ENCODE measurements at places on chromosomes 16 and 17.
A peak's percentile ranks its signal among the peaks of the same experiment; 100 is the strongest.

- DNase-seq, result no peak
Observed at GRCh38 chr17:65518256-65518655, 43.2 kb downstream of the AXIN2 start.

- DNase-seq, result no peak
Observed at GRCh38 chr17:29948448-29949215, 7.2 kb downstream of the EFCAB5 start.

GRCh38 chr17:36657763-36658490 is 56.5 kb downstream of the MRM1 start:
- DNase-seq, result peak; percentile 76

DNA sequence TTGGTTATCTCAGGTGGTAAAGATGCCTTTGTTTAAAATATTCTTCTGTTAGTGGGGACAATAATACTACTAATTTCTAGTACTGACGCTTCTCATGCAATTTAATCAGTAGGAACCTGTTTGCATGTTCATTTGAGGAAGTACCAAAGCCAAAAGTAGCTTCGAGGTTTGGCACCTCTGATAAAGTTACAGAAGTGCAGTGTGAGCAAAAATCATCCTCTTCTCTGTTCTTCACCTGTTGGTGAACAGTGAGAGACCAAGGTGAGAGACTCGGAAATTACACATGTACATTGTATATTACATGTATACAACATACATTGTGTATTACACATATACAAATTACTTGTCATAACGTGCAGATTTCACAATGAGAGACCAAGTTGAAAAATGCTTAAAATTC is 404.6 kb downstream of the MAF start:
- no peak for DNase-seq

DNA sequence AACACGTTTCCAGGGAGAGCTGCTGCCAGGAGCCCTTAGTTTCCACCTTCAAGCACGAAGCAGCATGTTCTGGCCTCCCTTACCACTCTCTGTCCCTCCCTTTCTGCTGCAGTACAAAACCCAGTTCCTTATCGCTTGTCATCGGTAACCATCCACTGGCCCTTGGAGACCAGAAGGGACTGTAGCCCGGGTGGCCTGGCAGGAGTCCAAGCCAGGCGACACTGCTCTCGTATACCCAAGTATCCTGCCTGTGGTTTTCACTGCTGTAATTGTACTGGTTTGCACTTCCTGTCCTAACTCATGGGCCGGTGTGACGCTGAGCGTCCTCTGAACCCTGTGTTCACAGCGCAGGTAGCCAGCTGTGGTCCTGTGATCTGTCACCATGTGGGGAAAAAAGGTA is 81.1 kb downstream of the MAF start:
- DNase-seq, result no peak

DNA sequence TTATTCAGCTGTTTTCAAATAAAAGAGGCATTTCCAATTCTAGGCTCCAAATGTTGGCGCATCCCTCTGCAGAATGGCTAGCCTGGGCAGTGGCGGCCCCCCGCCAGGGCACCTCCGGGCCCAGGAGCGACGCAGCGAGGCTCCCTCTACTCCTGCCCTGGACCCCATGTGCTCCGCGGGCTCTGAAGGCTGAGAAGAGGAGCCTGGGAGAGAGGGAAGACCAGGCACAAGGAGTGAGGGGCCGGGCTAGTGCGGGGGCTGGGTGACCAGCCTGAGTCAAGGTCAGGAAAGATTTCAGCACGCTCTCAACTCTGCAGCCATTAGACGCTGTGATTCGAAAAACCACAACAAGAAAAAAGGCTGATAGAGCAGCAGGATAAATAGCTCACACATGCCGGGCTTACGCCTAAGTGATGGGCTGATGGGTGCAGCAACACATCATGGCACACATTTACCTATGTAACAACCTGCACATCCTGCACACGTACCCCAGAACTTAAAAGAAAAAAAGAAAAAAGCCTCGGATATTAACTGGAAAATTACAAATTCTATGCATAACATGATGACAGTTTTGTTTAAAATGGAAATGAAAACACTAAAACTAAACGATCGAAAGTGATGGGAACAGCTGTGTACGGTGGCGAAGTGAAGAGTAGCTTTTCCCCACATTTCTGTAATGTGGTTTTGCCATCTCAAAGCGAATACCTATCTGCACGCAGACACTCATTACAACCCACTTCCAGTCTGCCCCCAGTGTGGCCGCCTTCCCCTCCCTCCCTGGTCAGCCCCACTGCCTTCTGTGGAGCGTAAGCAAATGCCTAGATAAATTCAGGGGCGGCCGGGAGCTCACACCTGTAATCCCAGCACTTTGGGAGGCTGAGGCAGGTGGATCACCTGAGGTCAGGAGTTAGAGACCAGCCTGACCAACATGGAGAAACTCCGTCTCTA is 44.4 kb downstream of the MAP1LC3B start:
- no peak for DNase-seq
